Ascending aorta (tissue), 2 donors: ENCODE measurements at places on chromosomes 4 and X. TPM values are rescaled to one million over a fixed set of nuclear protein-coding genes. Genes with fewer than 3 reads are reported as not detected.

GRCh38 chrX:45266456-45266855, 65.8 kb upstream of the DIPK2B start:
- DNase-seq = no peak

GRCh38 chrX:96764864-96765263, 80.2 kb downstream of the DIAPH2 start:
- DNase-seq = no peak

- no peak for DNase-seq
Measured at GRCh38 chr4:38650133-38650532, 13.9 kb upstream of the KLF3 start.

DNA sequence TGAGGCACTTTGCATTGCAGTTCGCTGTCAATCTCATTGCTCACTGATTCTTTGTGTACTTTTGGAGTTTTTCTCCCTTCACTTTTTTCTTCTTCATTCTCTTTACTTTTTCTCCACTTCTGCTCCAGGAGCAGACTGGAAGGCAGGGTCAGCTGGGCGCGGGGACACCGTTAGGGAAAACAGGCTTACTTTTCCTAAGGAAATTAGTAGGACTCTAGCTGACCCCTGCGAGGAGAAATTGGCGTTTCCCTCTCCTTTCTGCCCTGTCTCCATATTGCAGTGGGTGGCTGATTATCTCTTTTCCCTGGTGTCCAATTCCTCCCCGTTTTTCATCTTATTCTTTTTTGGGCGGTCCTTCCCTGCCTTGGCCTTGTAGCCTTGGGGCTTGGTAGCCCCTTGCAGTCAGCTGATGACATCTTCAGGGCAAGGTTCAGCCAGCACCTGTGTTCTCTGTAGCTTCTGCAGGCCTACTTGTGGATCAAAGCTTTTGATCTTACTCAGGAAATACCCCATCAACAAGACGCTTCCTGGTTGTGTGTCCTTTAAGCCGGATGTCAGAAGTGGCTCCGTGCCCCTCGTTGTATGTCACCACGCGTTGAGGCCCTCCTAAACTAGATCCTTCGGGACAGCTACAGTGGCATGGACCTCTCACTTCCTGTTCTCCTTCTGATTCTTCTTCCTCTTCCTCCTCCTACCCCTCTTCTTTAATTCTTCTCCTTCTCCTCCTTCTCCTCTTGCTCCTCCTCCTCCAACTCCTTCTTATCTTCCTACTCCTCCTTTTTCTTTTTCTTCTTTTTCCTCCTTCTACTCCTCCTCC, 36.1 kb downstream of the NBDY start:
- no peak for DNase-seq

- DNase-seq = no peak
Measured at GRCh38 chr4:101256222-101256621, 91.1 kb downstream of the PPP3CA start.

DNA sequence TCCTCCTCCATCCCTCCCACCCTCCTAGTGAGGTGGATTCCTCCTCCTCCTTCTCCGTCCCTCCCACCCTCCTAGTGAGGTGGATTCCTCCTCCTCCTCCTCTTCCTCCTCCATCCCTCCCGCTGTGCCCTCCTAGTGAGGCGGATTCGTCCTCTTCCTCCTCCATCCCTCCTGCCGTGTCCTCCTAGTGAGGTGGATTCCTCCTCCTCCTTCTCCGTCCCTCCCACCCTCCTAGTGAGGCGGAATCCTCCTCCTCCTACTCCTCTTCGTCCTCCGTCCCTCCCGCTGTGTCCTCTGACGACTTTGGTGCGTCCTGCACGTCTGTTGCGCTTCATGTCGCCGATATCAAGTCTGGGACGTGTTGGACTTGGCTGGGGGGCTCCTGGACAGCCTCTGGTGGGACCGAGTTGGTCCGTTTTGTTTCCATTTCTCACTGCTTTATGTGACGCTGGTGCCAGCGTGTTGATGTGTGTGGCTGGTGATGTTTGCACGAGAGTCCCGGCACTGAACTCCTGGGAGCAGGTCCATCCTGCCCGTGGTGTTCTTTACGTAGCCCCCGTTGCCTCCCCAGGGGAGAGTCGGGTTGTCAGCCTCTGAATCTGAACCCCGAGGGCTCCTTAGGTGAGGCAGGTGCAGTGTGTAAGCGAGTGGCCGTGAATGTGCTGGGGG, 5.4 kb downstream of the AKAP17A start:
- no peak for DNase-seq

DNA sequence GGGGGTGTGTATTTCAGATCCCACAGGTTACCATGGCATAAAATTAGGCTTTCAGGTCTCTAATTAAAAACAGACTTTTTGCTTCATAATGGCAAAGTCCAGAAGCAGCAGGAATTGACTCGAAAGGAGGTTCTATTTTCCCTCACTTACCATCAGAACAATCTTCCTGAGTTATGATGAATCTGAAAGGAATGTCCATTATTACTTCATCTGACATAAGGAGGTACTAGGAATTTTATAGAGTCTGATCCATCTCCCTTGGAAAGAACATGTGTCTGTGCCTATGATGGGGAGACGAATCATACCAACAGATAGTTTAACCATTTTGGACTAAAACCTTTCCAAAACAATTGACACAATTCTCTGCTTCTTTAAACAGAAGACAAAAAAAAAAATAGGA, 206.3 kb upstream of the FGF13 start:
- no peak for DNase-seq

DNA sequence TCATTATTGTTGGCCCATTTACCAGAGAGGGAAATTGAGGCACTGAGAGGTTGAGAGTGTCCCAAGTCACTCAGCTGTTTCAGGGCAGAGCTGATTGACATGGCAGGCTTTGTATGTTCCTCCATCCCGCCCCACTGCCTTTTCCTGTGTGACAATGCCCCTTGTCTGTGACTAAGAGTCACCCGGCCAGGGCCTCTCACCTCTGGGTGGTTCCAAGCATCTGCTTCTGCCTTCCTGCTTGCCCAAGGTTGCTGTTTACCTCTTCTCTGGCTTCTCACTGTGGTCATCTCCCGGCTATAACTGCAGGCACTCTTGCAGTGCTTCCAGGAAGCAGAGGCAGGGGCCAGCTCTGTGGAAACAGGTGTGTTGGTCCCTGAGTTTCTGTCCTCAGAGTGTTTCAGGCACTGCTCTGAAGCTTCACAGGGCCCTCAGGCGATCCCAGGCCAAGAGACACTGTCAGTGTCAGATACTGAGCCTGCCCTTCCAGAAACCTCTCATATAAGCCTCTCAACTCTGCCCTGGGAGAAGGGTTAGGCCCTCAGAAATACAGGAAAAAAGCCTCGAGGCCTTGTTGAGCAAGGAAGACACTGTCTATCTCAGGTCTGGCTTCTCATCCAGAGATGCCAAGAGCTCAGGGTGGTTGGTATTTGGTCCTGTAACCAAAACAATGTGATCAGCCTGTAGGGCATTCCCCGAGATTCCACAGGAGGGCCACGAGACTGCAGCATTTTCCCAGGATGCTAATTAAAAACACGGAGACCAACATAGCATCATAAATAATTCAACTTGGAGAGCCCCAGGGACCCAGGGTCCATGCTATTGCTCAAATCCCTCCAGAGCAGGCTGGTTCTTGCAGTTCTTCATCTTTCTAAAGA, 42.0 kb upstream of the PROM1 start:
- DNase-seq = no peak

PRRG3 gene
- total RNA-seq = not detected

FHIP1A gene
- total RNA-seq = not detected

FGFBP2 gene
- total RNA-seq = not detected

MAGEC3 gene
- total RNA-seq = not detected

CSN1S1 gene
- total RNA-seq = not detected

NWD2 gene
- 0.64 TPM for total RNA-seq

TMEM164 gene
- 15.0 TPM for total RNA-seq

NPY2R gene
- not detected for total RNA-seq
